Activated naive CD8-positive, alpha-beta T cell treated with anti-CD3 and anti-CD28 coated beads, Interleukin-2, amount 10 ng/mL, durations not matched to agents 7 days and 5 days (primary cell): ENCODE measurements at places on chromosomes 1 and 21. TPM values are rescaled to one million over a fixed set of nuclear protein-coding genes. Genes with fewer than 3 reads are reported as not detected.

DNA sequence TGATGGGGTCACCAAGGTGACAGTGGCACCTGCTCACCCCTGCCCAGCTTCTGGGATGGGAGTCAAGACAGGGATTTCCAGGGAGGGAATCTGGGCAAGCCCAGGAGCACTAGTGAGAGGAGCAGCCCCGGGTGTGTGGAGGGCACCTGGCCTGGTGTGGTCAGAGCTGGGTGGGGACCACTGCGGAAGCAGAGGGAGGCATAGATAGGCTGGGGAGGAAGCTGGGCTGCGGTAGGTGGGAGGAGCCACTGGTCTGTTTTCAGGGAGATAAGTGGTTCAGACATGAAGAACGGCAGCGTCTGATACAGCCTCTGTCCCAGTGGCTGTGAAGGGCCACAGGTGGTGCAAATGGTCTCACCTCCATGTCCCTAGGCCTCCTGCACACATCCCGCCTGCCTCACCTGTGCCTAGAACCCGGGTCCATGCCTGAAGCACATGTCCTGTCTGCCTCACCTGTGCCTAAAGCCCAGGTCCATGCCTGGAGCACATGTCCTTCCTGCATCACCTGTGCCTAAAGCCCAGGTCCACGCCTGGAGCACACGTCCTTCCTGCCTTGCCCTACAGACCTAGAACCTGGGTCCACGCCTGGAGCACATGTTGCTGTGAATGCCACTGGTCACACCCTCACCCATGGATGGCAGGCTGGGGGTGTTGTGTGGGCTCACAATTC is 325.9 kb upstream of the AJAP1 start:
- no peak overlapping the region for H3K27ac ChIP-seq
- H3K4me3 ChIP-seq: no peak overlapping the region
- H3K36me3 ChIP-seq: no peaks in the 10 kb centered on the region

Gene PDC
- not detected for total RNA-seq

DNA sequence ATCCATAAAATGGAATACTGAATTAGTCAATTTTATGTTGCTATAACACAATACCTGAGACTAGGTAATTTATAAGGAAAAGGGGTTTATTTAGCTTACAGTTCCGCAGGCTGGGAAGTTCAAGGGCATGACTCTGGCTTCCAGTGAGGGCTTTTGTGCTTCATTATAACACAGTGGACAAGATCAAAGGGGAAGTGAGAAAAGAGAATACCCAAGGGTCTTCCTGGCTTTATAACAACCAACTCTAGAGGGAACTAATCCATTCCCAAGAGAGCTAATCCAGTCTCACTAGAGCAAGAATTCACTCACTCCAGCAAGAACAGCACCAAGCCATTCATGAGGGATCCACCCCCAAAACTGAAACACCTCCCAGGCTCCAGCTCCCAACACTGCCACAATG is 3.1 kb downstream of the KIFAP3 start:
- peaks cover 16% of the 10 kb centered on the region for H3K36me3 ChIP-seq
- no peak overlapping the region for H3K27ac ChIP-seq
- no peak overlapping the region for H3K4me3 ChIP-seq
- H3K4me1 ChIP-seq: peaks cover 50% of the 10 kb centered on the region
- no peak for DNase-seq

GRCh38 chr1:47751193-47751592 is 246.0 kb downstream of the TRABD2B start:
- no peaks in the 10 kb centered on the region for H3K4me1 ChIP-seq
- H3K27me3 ChIP-seq: peaks cover 5% of the 10 kb centered on the region
- no peak overlapping the region for H3K4me3 ChIP-seq
- no peak for DNase-seq

GRCh38 chr1:101820071-101820470 is 176.7 kb downstream of the OLFM3 start:
- H3K4me1 ChIP-seq: no peaks in the 10 kb centered on the region
- no peaks in the 10 kb centered on the region for H3K36me3 ChIP-seq
- no peak for DNase-seq
- no peaks in the 10 kb centered on the region for H3K27me3 ChIP-seq

- no peaks in the 10 kb centered on the region for H3K36me3 ChIP-seq
- H3K27me3 ChIP-seq: peaks cover 20% of the 10 kb centered on the region
- H3K4me1 ChIP-seq: no peaks in the 10 kb centered on the region
- DNase-seq: no peak
Observed at GRCh38 chr1:111392042-111392441, 35.5 kb downstream of the OVGP1 start.

Gene GLUL
- 65.8 TPM for total RNA-seq

- H3K4me3 ChIP-seq: no peak overlapping the region
- no peak overlapping the region for H3K27ac ChIP-seq
- no peak for DNase-seq
- H3K36me3 ChIP-seq: no peaks in the 10 kb centered on the region
- no peaks in the 10 kb centered on the region for H3K4me1 ChIP-seq
Observed at GRCh38 chr21:38170704-38171682, 85.8 kb upstream of the KCNJ15 start.
